ENCODE measurements at places on chromosomes 5 and 9.

- DNase-seq, result no peak
Observed at GRCh38 chr5:124701016-124701415, 45.4 kb downstream of the ZNF608 start.

GRCh38 chr5:120576588-120576987, 112.5 kb downstream of the PRR16 start:
- no peak for DNase-seq

DNA sequence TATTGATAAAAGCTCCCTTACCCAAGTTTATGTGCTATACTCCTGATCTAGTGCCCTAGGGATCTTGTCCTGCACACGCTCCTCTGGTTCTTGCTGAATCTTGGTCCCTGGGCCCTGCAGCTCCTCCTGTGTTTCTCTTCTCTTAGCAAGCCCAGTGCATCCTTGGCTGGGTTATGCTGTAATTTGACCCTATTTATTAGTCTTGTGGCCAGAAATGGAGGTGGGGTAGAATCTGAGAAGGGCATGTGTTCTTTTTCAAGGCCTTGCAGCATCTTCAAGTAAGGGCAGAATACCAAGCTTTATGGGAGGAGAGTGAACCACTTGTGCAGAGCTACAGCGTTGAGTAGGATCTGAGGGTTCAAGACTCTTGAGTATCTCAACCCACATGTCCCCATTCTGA, 366.8 kb downstream of the FAM170A start:
- DNase-seq, result no peak

GRCh38 chr9:92608909-92609445, 61.0 kb downstream of the IPPK start:
- DNase-seq, result peak; percentile 30

- DNase-seq, result no peak
Observed at GRCh38 chr5:172634106-172634899, 6.8 kb upstream of the NEURL1B start.

DNA sequence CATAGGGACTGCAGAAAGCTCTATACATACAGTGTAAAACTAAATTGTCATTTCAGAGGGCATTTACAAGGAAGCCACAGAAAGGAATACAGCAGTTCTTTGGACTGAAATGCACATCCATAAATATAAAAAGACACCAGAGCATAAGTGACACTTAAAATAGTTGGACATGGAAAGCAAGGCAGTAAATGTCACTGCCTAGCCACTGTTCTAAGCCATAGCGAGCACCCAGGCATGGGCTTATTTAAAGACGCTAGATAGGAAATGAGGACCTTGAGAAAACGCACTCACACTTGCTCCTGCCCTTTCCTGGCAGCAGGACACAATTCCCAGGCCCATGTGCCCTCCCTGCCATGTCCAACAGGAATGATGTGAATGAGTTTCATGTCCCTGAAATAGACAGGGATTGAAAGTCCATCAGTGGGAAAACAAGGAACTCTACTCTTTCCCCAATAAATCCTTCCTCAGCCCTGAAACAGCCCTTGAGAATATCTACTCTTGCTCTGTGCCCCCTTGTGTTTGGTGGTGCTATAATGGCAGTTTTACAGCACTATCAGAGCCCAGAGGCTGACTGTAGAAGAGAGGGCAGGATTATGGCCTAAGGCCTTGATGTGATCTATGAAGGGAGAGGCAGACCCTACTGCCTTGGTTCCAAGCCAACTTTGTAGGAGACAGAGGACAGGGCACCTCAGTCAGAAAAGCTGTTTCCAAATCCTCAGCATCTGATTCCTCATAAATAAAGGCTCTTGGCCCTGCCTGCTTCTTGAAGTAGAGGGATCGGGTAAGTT, 182.9 kb downstream of the SAXO1 start:
- DNase-seq, result no peak

DNA sequence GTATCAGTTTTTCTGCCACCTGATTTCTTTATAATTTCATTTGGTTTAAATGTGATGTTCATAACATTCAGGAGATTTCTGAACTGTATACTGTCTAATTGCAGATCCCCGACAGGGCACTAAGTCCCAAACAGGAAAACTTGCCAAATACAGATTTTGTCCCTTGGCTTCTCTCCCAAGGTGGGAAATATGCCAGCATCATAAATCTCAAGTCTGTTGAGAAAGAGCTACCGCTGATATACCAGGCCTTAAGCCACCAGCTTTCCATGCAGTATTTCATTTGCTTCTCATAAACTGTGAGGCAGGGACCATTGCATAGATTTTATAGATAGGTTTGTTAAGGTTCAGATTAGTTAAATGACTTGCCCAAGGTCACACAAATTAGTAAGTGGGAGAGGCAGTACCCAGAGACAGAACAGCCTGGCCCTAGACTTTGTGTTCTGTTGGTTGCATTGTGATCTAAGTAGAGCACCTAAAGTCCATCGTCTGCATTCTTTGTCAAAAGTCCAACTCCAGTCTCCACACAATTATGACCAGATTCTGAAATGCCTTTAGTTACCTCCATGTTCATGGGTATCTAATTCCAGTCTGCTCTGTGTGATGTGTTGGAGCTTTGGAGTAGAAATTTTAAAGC, 16.2 kb downstream of the GPR21 start:
- DNase-seq, result no peak

Measured in kidney tubule cell (primary cell).